ENCODE measurements at places on chromosomes 7 and 10. TPM values are rescaled to one million over a fixed set of nuclear protein-coding genes. Genes with fewer than 3 reads are reported as not detected.

DNA sequence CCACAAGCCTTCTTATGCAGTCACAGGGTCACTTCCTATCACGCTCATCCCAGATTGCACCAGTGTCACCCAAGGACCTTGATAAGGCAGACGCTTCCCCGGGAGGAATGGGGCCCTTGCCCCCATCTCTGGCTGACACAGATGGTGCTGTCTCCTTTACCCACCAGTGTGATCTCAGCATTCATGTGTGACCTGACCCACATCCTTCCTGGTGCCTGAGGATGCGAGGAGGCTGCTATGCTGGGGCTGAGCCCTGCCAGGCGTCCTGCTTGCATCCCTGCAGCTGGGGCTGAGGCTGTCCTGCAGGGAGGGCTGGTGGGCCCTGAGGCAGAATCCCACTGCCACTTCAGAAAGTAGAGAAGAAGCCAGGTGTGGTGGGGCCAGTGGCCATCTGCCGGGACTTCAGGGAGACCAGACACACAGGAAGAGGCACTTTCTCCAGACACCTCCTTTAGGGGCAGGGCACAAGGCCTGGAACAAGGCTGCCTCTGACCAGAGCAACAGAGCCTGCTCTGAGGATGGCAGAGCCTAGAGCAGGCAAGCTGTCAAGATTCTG lies 35.3 kb downstream of the RASGEF1A start:
- no peak for DNase-seq
- H3K4me3 ChIP-seq, result no peak overlapping the region
- peaks cover 15% of the 10 kb centered on the region for H3K4me1 ChIP-seq
- no peak overlapping the region for H3K27ac ChIP-seq

- no peak for DNase-seq
- peak overlapping the region; percentile 92 for H3K4me3 ChIP-seq
- H3K27me3 ChIP-seq, result no peaks in the 10 kb centered on the region
- peaks cover 19% of the 10 kb centered on the region for H3K36me3 ChIP-seq
- H3K4me1 ChIP-seq, result peaks cover 24% of the 10 kb centered on the region
- H3K27ac ChIP-seq, result peak overlapping the region; percentile 93
These were observed 533 bp upstream of the DMTF1 start for GRCh38 chr7:87151729-87152111.

DNA sequence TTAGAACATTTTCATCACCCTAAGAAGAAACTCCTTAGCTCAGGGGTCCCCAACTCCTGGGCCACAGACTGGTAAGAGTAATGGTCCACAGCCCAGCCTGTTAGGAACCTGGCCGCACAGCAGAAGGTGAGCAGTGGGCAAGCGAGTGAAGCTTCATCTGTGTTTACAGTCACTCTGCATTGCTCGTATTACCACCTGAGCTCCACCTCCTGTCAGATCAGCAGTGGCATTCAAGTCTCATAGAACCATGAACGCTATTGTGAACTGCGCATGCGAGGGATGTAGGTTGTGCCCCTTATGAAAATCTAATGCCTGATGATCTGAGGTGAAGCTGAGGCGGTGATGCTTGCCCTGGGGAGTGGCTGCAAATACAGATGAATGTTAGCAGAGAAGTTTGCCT lies 37.3 kb upstream of the DLG5 start:
- no peaks in the 10 kb centered on the region for H3K4me1 ChIP-seq
- H3K27me3 ChIP-seq, result no peaks in the 10 kb centered on the region
- no peak overlapping the region for H3K27ac ChIP-seq
- no peak overlapping the region for H3K4me3 ChIP-seq
- H3K36me3 ChIP-seq, result no peaks in the 10 kb centered on the region

GRCh38 chr7:2921653-2922347 lies 77.7 kb upstream of the GNA12 start:
- H3K36me3 ChIP-seq, result peaks cover 44% of the 10 kb centered on the region
- H3K27me3 ChIP-seq, result no peaks in the 10 kb centered on the region
- H3K4me3 ChIP-seq, result no peak overlapping the region
- H3K27ac ChIP-seq, result no peak overlapping the region

Gene NOD1
- 12.8 TPM for total RNA-seq

- no peak overlapping the region for H3K27ac ChIP-seq
- no peak for DNase-seq
- peaks cover 5% of the 10 kb centered on the region for H3K27me3 ChIP-seq
- no peak overlapping the region for H3K4me3 ChIP-seq
These were observed 26.3 kb downstream of the SLC26A4 start for GRCh38 chr7:107686816-107687387.

GRCh38 chr7:25854608-25855497 lies 297.1 kb upstream of the NFE2L3 start:
- peak; percentile 32 for DNase-seq
- H3K4me1 ChIP-seq, result peaks cover 21% of the 10 kb centered on the region
- H3K36me3 ChIP-seq, result peaks cover 9% of the 10 kb centered on the region
- H3K27me3 ChIP-seq, result peaks cover 17% of the 10 kb centered on the region
- no peak overlapping the region for H3K27ac ChIP-seq

- no peaks in the 10 kb centered on the region for H3K36me3 ChIP-seq
- no peaks in the 10 kb centered on the region for H3K4me1 ChIP-seq
- no peaks in the 10 kb centered on the region for H3K27me3 ChIP-seq
- DNase-seq, result no peak
- no peak overlapping the region for H3K4me3 ChIP-seq
These were observed 116.6 kb upstream of the PALS2 start for GRCh38 chr7:24456526-24457218.

Gene RBP3
- total RNA-seq, result not detected

Gene NUTM2E
- not detected for total RNA-seq

- H3K4me1 ChIP-seq, result no peaks in the 10 kb centered on the region
- DNase-seq, result no peak
- no peaks in the 10 kb centered on the region for H3K27me3 ChIP-seq
- H3K36me3 ChIP-seq, result no peaks in the 10 kb centered on the region
- H3K27ac ChIP-seq, result no peak overlapping the region
These were observed 397.9 kb downstream of the TNS3 start for GRCh38 chr7:47183862-47184590.

GRCh38 chr10:74821501-74821900 lies 4.9 kb upstream of the KAT6B start:
- peaks cover 7% of the 10 kb centered on the region for H3K36me3 ChIP-seq
- peaks cover 33% of the 10 kb centered on the region for H3K4me1 ChIP-seq
- no peak overlapping the region for H3K4me3 ChIP-seq
- no peaks in the 10 kb centered on the region for H3K27me3 ChIP-seq

- H3K36me3 ChIP-seq, result no peaks in the 10 kb centered on the region
- peak overlapping the region; percentile 43 for H3K27ac ChIP-seq
- peaks cover 6% of the 10 kb centered on the region for H3K4me1 ChIP-seq
- no peak overlapping the region for H3K4me3 ChIP-seq
- DNase-seq, result no peak
- no peaks in the 10 kb centered on the region for H3K27me3 ChIP-seq
These were observed 26.2 kb upstream of the EXOC6 start for GRCh38 chr10:92822060-92822634.

Gene CCDC172
- total RNA-seq, result not detected

DNA sequence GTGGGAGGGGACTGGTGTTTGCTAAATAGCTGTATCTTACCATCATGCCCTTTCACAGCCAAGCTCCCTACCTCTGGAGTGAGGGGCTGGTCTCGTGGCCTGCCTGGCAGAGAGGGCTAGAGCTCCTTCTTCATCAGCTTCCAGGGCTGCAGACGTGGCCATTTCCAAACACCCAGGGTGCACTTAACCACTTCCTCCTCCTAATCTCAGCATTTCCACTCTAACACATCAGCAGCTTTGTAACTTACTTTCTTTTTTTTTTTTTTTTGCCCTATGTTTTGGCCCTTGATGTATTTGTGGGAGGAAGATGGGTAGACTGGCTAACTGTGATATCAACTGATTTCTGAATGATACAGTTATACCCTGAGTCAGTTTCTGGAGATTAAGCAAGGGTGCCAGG lies 27.4 kb downstream of the LRRC4 start:
- no peaks in the 10 kb centered on the region for H3K27me3 ChIP-seq
- DNase-seq, result no peak
- peaks cover 18% of the 10 kb centered on the region for H3K4me1 ChIP-seq
- H3K27ac ChIP-seq, result no peak overlapping the region
- peaks cover 17% of the 10 kb centered on the region for H3K36me3 ChIP-seq

Gene ZNF485
- 9.6 TPM for total RNA-seq

Gene TET1
- total RNA-seq, result 0.82 TPM

DNA sequence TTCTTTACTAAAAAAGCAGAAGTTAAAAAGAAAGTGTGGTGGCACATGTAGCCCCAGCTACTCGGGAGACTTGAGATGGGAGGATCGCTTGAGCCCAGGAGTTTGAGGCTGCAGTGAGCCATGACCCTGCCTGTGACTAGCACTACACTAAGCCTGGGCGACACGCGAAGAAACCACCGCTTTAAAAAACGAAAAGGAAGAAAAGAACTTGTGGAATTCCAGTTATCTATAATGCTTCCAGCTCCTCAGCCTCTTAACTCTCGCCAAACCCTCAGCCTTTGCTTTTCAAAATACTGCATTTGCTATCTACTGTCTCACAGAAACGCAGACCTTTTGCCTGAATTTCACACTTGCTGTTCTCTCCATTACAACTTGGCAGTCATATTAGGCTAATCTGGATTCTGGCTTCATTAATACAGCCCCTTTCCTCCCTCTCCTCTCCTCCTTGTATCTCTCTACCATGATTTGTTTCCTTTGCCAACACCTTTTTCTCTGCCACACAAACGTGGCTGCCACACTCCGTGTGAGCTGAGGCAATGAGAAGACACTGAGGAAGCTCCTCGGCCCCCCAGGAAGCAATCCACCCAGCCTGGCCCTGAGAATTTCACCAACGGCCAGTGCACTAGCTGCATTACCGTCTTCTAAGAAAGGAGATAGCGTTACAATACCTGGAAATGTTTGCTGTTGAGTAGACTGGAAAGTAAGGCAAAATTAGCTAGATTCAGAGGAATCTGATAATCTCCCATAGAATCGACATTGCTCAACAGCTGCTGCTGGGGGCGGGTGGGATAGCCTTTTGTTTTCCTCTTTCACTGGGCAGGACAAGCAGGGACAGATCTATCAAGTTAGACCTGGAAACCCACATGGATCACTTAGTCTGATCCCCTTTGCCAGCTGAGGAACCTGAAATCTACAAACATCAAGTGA lies 37.2 kb downstream of the CALML5 start:
- peaks cover 14% of the 10 kb centered on the region for H3K36me3 ChIP-seq
- no peak for DNase-seq
- H3K27ac ChIP-seq, result no peak overlapping the region
- peaks cover 11% of the 10 kb centered on the region for H3K4me1 ChIP-seq
- H3K4me3 ChIP-seq, result no peak overlapping the region

- H3K36me3 ChIP-seq, result peaks cover 20% of the 10 kb centered on the region
- peaks cover 35% of the 10 kb centered on the region for H3K27me3 ChIP-seq
- H3K4me1 ChIP-seq, result peaks cover 37% of the 10 kb centered on the region
- no peak for DNase-seq
- no peak overlapping the region for H3K4me3 ChIP-seq
These were observed 133.7 kb upstream of the NAMPT start for GRCh38 chr7:106418526-106418925.

Gene CALHM3
- not detected for total RNA-seq

Gene CCL24
- total RNA-seq, result not detected

GRCh38 chr7:50393547-50394252 lies 56.5 kb downstream of the FIGNL1 start:
- peak overlapping the region; percentile 57 for H3K4me3 ChIP-seq
- peaks cover 85% of the 10 kb centered on the region for H3K4me1 ChIP-seq
- H3K36me3 ChIP-seq, result peaks cover 73% of the 10 kb centered on the region
- peak overlapping the region; percentile 95 for H3K27ac ChIP-seq

DNA sequence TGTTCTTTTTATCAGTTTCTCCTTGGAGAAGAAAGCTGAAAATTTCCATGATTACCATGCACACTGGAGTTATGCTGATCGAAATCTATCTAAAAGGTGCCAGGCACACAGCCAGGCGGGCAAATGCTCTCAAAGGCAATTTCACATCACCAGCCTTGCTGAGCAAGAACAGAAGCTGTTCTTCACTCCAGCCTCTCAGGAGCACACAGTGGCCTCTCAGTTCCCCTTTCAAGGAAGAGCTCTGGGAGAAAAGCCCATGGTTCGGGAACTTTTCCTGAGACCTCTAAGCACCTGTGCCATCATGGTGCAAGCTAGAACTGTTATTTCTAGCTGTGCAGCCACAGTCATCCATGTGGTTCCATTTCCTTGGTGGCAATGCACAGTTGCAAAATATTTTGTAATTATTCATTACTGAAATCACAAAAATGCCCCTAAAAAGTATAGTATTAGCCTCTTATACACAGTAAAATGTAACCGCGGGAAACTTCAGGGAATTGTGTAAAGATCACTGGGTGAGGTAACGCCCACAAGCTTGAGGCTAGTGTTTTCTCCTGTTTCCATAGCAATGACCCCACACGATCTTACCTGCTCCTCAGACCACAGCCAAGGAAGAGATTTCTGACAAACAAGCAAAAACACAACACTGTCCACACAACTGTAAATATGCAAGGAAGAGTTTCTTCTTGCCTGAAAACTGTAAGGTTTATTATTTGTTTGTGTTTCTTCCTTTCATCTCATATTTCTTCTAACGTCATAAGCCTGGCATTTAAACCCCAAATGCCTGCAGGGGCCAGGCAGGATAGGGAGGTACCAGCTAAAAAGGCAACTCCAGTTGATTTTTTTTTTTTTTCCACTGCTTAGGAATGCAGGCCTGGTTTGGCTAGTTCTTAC lies 121.2 kb downstream of the FAM107B start:
- peak overlapping the region; percentile 3 for H3K27ac ChIP-seq
- H3K4me1 ChIP-seq, result peaks cover 70% of the 10 kb centered on the region
- H3K4me3 ChIP-seq, result no peak overlapping the region
- H3K27me3 ChIP-seq, result no peaks in the 10 kb centered on the region
- no peak for DNase-seq
- H3K36me3 ChIP-seq, result peaks cover 7% of the 10 kb centered on the region

Gene OR2A42
- not detected for total RNA-seq

Gene VWA2
- total RNA-seq, result not detected

GRCh38 chr7:80699721-80700256 lies 61.3 kb downstream of the CD36 start:
- no peak for DNase-seq
- H3K4me1 ChIP-seq, result no peaks in the 10 kb centered on the region
- H3K27ac ChIP-seq, result no peak overlapping the region
- no peak overlapping the region for H3K4me3 ChIP-seq

DNA sequence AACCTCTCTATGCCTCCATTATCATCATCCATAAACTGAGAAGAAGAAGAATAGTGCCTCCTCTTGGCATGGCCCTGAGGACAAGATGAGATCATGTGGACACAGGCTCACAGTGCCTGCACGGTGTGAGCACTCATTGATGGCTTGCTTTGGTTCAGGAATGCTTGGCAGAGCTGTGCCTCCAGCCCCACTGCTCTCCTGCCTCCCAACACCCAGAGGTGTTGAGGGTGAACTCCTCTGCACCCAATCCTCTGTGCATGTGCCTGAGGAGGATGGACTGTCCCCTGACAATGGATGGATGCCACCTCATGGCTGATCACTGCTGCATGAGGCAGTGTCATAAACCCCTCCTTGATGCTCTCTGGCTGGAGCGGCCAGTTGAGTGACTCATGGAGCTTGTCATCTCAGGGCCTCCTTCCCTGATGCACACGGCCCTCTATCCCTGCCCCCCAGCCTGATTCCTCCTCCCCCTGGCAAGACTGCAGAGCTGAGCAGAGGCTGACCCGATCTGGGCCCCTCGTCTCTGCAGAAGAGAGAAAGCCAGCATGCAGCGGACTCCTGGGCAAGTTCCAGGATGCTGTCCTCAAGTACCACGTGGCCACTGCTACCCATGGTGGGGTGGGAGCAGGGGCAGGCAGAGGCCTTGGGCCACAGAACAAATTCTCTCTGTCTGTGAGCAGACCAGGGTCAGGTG lies 136.3 kb downstream of the KCNMA1 start:
- H3K27me3 ChIP-seq, result peaks cover 22% of the 10 kb centered on the region
- H3K4me3 ChIP-seq, result no peak overlapping the region
- DNase-seq, result peak; percentile 10
- H3K36me3 ChIP-seq, result no peaks in the 10 kb centered on the region
- H3K4me1 ChIP-seq, result peaks cover 20% of the 10 kb centered on the region

- DNase-seq, result no peak
- H3K27ac ChIP-seq, result no peak overlapping the region
- H3K4me1 ChIP-seq, result no peaks in the 10 kb centered on the region
- H3K36me3 ChIP-seq, result no peaks in the 10 kb centered on the region
- no peaks in the 10 kb centered on the region for H3K27me3 ChIP-seq
These were observed 131.4 kb upstream of the PDLIM1 start for GRCh38 chr10:95422233-95422632.

All from activated naive CD8-positive, alpha-beta T cell treated with anti-CD3 and anti-CD28 coated beads for 36 hours (primary cell).